ENCODE measurements at places on chromosomes 4 and X.

GRCh38 chr4:171376724-171377123 lies 436.5 kb upstream of the GALNTL6 start:
- DNase-seq = no peak

DNA sequence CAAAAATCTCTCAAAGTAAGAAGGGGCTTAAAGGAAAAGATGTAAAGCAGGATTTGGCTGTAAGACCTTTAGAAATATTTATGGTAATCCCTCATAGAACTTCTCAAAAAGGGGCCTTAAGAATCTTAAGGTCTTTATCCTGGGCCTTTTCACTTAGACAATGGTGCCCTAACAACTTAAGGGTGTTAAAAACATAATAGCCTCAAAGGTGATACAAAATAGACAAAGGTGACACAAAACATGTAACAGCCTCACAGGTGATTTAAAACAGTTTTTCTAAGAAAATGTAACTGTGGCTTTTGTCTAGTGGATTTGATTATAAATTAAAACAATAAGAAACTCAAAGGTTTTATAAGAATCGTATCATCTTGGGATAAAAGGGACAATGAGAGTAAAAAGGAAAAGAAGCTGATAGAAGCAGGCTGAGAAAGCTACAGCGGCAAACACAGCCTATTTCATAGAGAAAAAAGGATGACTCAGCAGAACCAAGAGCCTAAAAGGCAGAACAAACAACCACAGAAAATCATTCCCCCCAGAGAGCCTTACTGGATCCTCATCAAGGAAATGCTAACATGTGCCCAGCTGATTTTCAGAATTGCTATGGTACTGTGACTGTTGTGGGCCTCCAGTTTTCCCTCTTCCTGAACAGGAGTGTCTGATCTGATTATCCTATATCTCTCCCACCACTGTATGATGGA lies 164.3 kb downstream of the STPG2 start:
- DNase-seq = no peak

DNA sequence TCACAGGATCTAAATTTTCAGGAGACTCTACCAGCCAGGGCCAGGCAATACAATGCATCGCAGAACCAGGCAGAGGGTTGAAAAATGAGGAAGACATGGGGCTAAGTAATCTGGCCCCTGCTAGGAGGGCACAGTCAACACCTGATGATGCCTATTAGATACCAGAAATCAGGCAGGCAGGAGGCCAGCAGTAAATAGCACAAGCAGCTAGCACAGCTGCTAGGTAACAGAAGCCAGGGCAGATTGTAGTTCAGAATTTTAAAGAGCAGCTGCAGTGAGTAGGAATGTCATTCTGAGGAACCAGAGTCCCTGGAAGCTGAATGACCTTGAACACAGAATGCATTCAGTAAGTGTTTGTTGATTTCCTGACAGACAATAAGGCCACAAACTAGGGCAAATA lies 38.8 kb upstream of the TRPC5OS start:
- DNase-seq = no peak

DNA sequence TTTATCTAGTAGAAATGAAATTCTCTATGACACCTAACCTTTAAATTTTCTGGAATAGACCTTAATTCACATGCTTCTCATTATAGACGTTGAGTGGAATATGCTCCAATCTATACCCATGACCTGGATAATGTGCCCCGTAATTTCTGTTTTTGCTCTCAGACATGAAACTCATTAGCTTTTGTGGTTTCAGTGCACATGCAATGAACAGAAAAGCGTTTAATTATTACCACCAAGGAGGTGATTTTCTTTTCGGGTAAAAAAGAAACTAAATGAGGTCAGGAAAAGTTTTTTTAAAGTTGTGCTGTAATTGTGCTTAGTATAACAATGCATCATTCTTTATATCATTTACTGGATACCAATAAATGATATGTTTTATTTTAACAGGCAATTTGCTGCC lies 1703.9 kb upstream of the TENM3 start:
- no peak for DNase-seq

GRCh38 chrX:136041254-136041812 lies 56.1 kb downstream of the SLC9A6 start:
- no peak for DNase-seq

DNA sequence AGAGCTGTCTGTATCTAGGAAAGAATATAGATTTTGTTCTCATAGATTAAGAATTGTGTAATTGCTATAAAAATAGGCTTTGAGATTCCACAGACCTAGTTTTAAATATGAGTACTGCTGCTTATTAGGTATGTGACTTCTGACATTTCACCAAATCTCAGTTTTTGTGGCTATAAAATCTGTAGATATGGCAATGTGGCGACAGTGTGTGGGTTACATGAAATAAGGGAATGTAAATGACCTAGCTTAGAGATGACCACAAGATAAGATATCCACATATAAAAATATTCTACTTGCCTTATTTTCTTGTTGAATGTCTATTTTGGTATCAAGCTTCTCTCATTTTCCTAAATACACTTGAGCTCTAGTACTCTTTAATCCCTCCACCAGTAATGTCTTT lies 193.8 kb downstream of the UNC5C start:
- DNase-seq = no peak

GRCh38 chr4:55278316-55278715 lies 67.7 kb upstream of the SRD5A3 start:
- no peak for DNase-seq

GRCh38 chrX:68935362-68935761 lies 106.5 kb downstream of the EFNB1 start:
- no peak for DNase-seq

GRCh38 chr4:165921546-165921945 lies 48.5 kb downstream of the TLL1 start:
- DNase-seq = no peak

- no peak for DNase-seq
Measured at GRCh38 chr4:56464581-56464980, 2.8 kb upstream of the SRP72 start.

DNA sequence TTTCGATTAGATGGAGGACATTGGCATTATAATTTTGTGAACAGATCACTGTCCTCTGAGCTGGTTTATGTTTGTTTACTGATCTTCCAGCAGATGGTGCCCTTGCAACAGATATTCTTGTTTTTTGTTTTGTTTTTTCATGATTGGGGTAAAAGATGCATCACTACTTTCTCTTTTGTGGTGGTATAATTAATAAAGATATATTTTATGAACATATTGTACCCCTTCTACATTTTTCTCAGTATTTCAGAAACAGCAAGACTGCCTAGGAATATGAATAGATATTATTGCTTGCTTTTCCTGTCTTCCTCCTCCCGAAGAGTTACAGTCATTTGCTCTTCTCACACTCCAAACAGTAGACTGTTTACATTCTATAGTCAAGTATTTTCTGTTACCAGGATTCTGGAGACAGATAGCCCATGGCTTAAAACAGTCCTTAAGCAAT lies 905.2 kb downstream of the TRAM1L1 start:
- no peak for DNase-seq

DNA sequence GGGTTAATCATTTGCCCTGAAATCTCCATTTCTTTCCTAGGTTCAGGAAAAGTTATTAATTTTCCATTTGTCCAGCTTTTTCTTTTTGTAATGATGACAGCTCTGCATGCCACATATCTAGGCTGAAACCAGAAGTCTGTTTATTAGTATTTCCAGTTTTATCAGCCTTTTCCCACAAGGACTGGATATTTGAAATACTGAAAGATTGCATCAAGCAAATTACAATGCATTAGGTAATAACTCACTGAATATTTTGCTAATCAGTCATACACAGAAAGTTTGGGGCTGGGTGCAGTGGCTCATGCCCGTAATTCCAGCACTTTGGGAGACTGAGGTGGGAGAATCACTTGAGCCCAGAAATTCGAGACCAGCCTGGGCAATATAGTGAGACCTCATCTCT lies 21.5 kb downstream of the SLC9A7 start:
- DNase-seq = no peak

- DNase-seq = no peak
Measured at GRCh38 chrX:2261831-2262667, 238.7 kb downstream of the DHRSX start.

DNA sequence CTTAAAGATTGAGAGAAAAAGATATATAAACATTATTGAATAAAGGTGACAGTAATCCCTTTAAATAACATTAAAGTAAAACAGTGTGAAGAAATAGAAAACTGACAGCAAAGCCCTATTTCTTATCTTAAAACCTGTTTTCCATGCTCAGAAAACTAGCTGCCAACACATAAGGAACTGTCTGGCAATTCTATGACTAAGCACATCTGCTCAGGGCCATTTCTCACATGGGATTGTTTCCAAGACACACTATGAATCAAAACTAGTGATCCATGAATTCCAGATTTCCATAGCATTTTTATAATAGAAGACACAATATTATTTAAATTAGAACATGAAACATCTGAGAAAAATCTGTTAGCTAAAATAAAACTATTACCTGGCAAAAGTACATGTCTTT lies 113.4 kb downstream of the SCLT1 start:
- DNase-seq = no peak

DNA sequence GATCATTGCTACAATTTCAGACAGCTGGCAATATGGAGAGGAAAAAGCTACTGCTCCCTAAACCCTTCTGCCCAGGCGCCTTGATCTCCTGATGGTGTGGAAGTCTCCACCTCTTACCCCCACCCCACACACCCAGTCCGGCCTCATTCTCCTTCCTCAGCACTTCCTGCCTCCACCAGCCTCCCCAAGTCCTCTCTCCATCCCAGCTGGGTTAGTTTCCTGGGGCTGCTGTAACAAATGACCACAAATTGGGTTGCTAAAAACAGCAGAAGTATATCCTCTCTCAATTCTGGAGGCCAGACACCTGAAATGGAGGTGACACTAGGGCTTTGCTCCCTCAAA lies 1.1 kb upstream of the CCNQ start:
- no peak for DNase-seq

GRCh38 chrX:70970482-70970995 lies 39.6 kb upstream of the SLC7A3 start:
- DNase-seq = no peak

DNA sequence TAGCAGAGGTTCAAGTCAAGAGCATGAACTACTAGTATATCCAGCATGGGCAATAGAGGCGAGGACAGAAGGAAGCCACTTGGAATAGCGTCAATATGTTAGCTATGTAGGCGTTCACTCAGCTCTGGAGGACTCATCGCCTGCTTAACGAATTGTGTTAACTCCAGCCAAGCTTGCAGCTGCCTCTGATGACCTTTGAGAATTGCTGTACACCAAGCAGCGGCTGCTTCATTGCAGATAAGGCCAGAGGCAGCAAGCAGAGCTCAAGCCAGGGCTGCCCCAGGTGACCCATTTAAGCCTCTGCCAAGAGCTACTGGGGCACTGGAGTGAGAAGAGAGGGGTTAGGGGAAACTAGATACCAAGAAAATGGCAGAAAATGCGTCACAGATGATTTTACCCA lies 160.2 kb upstream of the IGFBP7 start:
- no peak for DNase-seq

- no peak for DNase-seq
Measured at GRCh38 chr4:122992057-122992456, 69.7 kb upstream of the NUDT6 start.

DNA sequence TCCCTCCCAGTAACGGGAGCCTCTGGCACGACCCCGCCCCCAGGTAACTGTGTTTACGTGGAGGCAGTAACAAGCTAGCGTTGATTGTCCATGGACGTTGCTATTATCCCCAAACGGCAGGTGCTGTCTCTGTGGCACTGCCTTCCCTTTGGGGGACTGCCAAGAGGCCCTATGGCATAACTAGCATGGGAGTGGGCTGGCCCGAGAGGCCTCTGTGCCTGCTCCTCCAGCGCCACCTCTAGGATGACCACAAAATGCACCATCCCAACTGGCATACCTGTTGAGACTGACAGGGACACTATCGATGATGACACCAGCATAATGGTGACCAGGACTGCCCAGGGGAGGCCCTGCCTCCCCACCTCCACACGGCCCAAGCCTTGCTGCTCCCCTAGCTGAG lies 1.5 kb downstream of the SRPK3 start:
- no peak for DNase-seq

DNA sequence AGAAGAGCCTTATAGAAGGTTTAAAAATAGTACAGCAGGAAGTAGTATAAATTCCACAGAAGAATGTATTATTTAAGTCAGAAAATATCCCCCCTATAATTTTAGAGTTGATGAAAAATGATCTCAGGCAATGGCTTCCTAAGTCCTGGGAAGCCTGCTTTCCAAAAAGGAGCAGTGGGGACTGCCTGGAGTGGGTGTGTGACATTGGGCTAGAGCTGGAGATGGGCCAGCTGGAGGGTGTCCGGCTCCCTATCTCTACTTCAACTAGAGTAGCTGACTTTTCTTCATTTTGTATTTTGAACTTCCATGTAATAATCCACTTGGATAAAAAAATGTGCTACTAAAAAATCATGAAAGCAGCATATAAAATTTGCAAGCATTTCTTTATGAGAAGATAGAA lies 253.9 kb downstream of the ANK2 start:
- DNase-seq = no peak
